ENCODE measurements at places on chromosomes 16 and 17.

- ATAC-seq: no peak
These were observed 7.5 kb downstream of the SLC13A2 start for GRCh38 chr17:28480799-28481571.

DNA sequence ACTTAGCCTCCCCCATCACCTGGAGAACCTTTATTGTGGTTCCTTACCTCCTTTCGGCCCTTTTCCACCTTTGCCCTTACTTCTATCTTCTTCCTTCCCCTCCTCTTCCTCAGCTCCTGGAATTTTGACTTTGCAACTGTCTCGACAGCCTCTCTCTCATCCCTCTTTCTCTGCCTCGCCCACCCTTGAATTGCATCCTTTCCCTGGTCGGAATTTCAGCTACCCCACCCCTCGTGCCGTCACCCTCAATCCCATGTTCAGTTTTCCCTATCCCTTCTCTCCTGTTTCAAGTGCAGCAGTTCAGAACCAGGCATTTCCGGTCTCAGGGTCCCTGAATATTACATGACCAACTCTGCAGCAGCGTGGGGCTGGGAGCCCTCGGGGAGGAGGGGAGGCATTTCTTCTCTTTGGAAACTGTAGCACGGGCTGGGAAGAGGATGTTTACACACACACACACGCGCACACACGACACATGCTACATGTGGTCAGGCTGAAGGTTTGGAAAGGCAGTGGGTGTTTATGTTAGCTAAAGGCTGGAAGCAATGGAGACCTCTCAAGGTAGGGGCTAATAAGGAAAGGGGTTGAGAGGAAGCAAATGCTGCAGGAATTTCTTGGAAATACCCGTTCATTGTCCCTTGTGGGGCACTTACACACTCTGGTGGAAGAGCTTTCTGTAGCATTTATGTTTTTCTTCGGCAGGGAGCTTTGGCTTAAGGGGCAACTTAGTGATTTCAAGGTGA, 971 bp downstream of the MINK1 start:
- ATAC-seq: peak; percentile 6

DNA sequence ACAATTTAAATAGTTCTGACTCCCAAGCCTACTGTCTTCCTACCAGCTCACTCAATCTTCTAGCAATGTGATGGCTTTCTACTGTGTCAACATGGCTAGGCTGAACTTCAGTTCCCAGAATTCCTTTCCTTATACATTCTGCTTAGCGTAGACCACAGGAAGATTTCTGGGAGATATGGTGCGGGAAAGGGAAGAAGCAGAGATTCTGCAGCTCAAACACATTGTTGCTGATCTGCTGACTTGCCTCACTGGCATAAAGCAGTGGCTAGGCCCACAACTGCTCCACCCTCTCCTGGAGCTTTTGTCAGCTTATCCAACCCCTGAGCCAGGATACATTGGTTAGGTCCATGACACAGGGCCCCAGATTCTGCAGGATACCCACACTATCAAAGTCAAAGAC, 58.8 kb downstream of the GAS7 start:
- ATAC-seq: no peak

DNA sequence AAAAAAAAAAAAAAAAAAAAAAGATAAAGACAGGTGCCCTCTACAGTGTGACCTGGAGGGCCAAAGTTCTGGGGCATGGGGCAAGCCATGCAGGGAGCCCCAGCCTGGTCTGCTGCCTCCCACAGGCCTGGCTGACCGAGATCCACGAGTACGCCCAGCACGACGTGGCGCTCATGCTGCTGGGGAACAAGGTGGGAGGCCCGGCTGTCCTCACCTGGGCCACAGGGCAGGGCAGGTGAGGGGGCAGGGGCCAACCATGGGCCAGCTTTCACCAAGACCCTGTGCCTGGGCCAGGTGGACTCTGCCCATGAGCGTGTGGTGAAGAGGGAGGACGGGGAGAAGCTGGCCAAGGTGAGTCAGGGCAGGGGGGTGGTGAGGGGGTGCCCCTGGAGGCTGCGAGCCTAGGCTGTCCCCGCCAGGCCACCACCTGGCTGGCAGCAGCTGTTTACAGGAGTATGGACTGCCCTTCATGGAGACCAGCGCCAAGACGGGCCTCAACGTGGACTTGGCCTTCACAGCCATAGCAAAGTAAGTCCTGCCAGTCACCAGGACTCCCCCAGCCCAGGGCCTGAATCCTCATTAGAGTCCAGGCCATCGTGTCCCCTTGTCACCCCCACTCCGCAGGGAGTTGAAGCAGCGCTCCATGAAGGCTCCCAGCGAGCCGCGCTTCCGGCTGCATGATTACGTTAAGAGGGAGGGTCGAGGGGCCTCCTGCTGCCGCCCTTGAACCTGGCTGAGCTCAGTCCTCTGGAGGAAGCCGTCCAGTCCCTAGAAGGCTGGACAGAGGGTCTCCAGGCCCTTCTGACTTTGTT, 2.7 kb upstream of the TRAF7 start:
- ATAC-seq: no peak

All from esophagus mucosa (tissue), 1 donor.